ENCODE measurements at places on chromosomes 5 and 9.

DNA sequence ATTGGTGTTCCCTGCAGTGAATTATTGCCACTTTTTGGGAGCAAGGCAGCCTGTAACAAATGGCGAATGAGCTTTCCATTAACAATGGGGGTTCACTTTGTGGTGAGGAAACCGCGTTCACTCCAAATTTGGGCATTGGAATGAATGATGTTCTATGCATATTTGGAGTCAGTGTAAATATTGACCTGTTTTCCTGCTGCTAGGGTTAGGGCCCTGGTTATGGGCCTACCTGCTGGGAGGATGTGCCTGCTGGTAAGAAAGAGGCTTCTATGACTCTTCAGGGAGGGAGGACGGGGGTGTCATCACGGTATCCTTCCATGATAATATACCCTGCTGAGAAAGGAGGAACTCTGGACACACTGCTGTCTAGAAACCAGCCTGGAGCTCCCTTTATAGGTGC lies 29.0 kb downstream of the C9orf50 start:
- no peak for DNase-seq

- DNase-seq: no peak
These were observed 16.8 kb downstream of the MGAT1 start for GRCh38 chr5:180785794-180786221.

DNA sequence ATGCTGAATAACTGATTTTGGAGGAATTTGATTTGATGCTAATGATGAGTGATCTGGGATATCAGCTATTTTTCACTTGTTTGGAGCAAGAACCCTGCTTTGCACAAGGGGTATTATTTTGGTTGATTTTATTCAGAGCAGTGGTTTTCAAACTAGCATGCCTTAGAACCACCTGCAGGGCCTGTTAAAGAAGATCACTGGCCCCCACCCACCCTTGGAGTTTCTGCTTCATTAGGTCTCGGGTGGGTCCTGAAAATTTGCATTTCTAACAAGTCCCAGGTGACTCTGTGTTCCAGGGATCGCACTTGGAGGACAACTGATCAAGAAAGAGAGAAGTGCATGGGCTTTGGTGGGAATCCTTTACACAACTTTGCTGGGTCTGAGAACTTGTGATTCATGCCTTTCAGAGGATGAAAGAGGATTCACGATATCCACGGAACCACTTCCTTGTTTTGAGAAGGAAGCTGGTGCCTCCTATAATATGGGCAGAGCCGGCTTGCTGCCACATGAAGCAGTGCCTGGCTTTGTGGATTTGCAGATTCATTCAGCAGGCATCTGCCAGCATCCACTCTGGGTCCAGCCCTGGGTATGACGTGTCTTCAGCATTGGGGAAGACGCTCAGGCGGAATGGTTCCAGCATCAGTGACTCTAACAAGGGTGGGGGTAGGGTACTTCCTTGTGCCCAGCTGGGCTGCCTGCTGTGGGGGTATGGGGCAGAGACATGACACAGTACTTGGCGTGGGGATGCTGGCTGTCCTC lies 106.6 kb upstream of the PITX1 start:
- no peak for DNase-seq

DNA sequence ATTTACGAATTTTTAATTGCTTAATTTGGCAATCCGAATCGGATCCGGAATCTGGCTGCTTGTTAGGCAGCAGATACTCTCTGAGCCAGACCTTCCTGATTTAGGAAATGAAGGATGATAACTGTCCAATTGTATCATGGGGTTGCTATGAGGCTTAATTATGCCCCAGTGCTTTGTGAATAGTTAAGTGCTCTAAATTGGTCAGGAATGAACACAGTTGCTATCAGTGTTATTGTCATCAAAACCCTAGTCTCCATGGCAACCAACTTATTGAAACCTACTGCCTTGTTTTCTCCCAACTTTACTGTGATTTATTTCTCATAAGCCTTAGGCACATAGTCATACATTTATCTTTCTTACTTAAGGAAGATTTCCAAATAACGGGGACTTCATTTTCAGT lies 47.9 kb downstream of the MAMDC2 start:
- DNase-seq: no peak

GRCh38 chr9:33040792-33041431 lies 15.8 kb downstream of the DNAJA1 start:
- no peak for DNase-seq

GRCh38 chr5:131595088-131596033 lies 39.7 kb downstream of the RAPGEF6 start:
- DNase-seq: peak; percentile 33
